ENCODE measurements at places on chromosomes 5 and 9.

GRCh38 chr9:5832071-5832537 lies 813 bp downstream of the ERMP1 start:
- DNase-seq: no peak

- no peak for DNase-seq
Measured at GRCh38 chr9:134225816-134226215, 61.5 kb upstream of the RNU6ATAC start.

- DNase-seq: no peak
Measured at GRCh38 chr5:17978954-17979353, 344.7 kb downstream of the TAF11L14 start.

DNA sequence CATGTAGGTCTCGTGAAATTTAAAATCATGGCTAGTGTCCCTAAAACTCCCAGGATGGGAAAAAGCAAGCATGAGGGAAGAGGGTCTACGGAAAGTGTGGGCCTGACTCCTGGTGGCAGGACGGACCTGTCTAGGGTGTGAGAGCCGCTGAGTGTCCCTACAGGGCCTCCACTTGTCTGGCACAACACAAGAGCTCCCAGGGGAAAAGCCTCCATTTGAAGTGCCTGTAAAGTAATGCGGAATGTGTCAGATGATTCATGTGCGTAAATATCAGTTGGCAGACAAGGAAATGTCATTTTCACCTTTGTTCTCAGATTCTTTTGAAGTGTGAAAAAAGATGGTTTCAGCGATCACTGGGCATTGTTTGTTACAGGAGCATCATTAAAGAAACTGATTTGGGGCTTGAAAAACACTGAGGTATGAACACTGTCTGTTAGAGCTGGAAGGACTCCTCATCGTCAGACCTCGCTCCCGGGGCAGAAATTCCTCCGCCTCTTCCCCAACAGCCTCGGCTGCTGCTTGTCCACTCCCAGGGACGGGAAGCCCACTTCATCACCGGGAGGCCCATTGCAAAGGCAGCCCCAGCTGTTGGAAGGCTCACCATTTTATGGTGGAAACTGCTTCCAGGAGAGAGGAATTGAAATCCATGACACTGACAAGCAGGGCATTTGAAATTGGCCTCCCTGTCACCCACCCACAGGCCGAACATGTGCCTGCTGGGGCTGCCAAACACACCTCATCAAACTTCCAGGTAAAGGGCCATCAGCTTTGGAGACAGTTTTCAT lies 240.8 kb downstream of the FSTL4 start:
- DNase-seq: no peak

Data from HFF-Myc (cell line).